Fibroblast of the conjunctiva (primary cell): ENCODE measurements at places on chromosomes 7 and 10.

DNA sequence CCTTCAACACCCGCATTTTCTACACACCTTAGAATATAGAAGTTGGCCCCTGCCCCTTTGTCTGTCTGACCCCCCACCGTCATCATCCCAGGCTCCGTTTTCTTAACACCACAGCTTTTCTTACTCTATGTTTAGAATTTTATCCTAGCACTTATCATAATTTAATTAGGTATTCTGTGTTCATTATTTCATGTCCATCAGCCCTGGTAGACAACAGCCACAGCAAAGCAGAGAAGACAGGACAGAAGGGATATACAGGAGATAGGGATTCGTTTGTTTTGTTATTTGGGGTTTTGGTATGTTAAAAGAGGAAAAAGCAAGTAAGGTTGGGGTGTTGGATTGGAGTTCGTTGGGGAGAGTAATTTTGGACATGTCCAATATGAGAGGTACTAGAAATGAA lies 48.8 kb downstream of the ITGA8 start:
- DNase-seq, result no peak

GRCh38 chr10:43137717-43138020 lies 576 bp upstream of the CSGALNACT2 start:
- no peak for DNase-seq

- peak; percentile 42 for DNase-seq
Measured at GRCh38 chr10:68135922-68136792, 26.9 kb downstream of the MYPN start.

DNA sequence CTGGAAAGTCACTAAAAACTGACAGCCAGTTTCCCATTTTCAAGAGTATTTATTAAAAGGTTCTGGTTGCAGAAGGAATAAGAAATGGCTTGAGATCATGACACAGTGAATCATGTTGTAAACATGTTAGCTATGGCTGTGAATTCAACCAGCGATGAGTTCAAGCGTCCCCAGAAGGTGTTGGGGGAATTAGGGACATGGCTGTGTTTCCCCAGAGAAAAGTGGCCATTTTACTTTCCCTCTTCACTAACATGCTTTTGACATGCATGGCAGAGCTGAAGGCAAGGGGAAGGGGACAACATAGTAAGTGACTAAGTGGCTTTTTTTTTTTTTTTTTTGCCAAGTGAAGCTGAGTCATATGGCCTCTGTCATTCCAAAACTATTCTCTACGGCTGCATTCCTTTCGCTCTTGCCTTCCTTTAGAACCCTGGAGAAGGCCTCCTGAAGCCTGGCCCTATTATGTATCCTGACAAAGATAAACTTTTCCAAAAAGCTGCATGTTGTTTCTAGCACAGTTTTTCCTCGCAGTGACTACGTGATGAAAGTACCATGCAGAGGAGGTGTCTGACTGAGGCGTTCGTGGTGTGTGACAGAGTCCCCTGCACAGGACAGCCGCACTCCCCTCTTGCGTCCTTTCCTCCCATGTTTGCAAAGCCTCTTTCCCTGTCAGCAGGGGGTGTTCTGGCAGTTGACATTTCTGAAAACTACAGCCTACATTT lies 46.9 kb downstream of the EGFR start:
- peak; percentile 69 for DNase-seq

DNA sequence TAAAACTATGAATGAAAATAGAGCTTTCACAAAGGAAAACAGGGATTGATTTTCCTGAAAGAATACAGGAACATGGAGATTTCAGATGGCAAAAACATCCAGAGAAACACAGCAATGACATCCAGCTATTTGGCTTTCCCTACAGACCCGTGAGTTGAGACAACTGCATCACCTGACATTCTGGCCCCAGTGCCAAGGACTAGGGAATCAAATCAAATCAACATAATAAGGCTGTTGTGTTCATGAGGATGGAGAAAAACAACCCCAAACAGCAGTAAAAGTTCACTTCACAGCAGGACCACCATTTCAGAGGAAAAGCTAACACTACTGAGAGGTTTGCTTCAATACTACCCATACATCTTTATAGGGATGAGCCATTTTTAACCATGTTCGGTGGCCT lies 25.5 kb downstream of the ETV1 start:
- no peak for DNase-seq

DNA sequence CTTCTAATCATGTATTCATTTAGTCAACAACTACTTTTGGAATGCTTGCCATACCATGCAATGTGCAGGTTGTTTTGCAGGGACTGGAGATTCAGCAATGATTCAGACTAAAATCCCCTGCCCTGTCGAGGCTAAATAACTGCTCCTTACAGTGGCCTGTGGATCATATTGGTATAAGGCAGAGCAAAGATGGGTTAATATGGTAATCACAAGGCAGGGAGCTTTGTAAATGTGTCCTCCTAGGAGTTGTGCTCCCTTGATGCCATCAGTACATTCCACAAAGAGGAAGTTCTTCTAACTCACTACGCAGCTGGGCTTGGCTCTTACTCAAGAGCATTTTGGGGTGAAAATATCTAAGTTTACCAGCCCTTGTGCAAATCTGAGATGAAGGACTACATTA lies 614 bp upstream of the IFIT2 start:
- DNase-seq, result no peak

GRCh38 chr7:133437544-133437943 lies 184.7 kb downstream of the EXOC4 start:
- no peak for DNase-seq

DNA sequence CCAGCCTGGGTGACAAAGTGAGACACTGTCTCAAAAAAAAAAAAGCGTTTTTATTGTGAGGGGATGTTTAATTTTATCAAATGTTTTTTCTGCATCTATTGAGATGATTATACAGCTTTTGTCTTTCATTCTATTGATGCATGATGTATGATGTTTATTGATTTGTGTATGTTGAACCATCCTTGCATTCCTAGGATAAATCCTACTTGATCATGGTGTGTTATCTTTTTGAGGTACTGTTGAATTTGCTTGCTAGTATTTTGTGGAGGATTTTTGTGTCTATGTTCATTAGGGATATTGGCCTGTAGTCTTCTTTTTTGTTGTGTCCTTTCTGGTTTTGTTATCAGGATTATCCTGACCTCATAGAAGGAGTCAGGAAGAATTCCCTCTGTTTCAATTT lies 22.3 kb upstream of the PLA2G12B start:
- DNase-seq, result no peak

DNA sequence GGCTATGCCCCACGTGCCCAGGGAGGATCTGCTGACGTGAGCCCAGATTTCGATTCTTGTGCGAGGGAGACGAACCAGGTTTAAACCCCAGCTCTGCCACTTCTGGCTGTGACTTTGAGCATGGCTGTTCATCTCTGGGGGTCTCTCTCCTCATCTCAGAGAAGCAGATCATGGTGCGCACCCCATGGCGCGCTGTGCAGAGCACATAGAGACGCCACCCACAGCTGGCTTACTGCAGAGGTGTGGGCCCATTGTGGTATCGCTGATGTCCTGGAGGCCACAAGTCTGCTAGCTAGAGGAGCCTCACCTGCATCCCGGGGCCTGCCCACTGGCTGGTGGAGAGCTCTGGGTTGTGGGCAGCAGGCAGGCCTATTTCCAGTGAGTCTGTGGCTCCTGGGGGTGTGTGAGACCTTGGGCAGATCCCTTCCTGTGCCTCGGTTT lies 140.5 kb downstream of the LHPP start:
- no peak for DNase-seq

DNA sequence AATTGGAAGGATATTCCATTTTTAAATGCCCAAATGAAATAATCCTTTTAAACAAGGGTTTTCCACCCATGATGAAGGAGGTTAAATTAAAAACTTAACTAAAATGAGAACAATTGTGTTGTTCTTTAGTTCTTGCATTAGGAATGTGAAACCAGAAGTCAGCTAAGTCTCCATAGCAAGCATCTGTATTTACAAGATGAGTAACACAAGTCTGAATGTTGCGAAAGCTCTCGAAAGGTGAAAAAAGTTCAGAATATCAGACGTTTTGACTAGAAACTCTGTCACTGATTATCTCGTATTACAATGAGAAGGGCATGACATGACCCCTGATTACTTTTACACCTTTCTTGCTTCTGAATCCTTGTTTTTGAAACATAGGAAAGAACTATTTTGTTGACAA lies 149.6 kb downstream of the BICC1 start:
- peak; percentile 87 for DNase-seq

DNA sequence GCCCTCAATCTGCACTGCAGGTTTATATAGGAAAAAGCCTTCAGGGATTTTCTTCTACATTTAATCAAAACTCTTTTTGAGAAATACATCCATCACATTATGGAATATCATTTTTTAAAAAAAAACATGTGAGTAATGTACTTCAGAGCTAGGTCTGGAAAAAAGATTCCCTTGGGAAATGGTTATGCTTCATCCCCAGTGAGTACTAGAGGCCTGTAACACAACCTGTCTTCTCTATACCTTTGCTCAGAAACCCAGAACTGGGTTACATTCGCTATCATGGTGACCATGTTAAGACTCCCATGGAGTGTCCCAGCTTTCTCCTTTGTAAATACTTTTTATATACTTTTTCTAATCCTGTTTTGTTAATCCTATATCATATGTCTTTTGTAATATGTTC lies 186.9 kb downstream of the LRRTM3 start:
- DNase-seq, result no peak

DNA sequence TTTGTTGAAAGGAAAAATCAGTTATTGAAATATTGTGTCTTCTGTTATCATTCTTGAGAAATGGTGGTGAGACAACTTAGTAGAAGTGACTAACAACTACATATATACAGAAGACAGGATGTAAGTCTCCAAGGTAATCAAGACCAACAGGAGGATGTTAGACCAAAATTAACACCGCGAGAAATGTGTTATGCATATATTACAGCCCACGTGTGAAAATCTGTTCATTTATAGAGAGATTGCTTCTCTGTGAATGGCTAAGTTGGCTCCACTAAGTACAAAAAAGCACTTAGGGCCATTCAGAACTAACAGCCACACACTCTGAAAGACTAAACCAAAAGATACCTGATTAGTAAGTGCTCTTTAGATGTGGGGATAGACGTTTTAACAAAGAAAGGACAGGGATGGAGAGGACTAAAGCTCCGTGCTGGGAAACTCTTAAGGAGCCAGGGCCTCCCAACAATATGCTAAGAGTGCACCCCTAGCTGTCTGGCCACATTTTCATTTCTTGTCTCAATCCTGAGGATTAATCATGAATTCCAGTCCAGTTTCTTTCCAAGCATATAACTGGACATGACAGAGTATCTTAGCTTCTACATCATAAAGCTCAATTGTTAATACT lies 26.5 kb downstream of the HDAC9 start:
- DNase-seq, result no peak

GRCh38 chr10:110207805-110208613 lies 604 bp downstream of the MXI1 start:
- no peak for DNase-seq

DNA sequence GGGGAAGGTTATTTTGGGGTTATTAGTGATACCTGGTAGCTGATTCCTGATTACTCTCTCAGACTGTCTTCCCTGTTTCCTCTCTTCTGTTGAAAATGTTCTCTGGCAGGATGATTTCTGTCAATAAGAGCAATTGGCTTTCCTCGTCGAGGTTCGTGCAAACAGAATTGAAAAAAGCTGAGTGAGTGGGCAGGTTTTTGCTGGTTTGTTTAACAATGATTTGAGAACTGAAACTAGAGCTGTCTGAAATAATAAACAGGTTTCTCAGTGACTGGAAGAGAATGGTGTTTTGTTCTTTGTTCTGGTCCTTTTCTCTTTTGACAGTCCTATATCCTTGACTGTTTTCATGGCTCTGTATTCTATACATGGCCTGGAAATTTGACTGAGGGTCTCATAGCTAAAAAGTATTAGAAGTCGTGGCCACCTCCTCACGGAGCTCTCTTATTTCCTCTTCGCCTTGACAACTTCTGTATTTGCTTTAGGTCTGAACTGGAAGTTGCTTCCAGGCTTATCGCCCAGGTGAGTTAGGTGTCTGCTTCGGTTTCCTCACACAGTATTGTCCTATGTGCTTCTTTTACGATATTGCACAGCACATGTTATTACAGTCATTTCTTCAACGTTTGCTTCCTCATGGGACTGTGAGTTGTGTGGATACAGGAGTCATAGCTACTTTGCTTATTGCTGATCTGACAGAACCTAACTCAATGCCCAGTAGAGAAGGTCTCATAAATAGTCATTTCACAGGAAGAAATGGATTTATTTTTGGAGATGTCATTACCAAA lies 403.6 kb downstream of the NRG3 start:
- no peak for DNase-seq

- no peak for DNase-seq
Measured at GRCh38 chr10:127148933-127149220, 47.5 kb downstream of the INSYN2A start.

DNA sequence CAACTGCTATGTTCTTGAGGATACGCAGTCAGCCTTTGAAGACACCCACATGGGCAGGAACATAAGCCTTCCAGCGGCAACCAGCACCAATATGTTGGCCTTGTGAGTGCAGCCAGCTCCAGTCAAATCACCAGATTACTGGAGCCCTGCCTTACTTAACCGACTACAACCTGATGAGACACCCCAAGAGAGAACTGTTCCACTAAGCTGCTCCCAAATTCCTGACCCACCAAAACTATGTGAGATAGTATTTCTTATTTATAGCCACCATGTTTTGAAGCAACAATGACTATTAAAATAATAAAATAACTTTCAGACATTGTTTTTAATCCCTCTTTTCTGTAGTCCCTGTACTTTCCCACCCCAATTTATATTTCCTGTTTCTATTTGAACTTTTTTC lies 179.6 kb downstream of the ADK start:
- no peak for DNase-seq

DNA sequence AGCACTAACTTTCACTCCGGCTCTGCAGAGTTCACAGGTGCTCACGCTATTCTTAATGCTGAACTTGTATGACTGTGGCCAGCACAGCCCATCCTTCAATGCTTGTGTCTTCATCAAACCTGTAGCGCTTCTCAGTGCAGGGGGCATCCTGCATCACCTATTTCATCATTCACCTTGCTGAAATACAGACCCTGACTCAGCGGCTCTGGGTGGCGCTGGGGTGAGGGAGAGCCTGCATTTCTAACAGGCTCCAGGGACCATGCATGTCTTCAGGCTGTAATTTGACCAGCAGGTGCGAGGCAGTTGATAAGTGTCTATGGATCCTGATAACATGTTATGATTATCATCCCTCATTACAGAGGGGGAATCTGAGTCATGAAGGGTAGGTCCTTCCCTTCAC lies 89.3 kb downstream of the VOPP1 start:
- no peak for DNase-seq

- no peak for DNase-seq
Measured at GRCh38 chr7:107610323-107610722, 30.3 kb downstream of the BCAP29 start.

DNA sequence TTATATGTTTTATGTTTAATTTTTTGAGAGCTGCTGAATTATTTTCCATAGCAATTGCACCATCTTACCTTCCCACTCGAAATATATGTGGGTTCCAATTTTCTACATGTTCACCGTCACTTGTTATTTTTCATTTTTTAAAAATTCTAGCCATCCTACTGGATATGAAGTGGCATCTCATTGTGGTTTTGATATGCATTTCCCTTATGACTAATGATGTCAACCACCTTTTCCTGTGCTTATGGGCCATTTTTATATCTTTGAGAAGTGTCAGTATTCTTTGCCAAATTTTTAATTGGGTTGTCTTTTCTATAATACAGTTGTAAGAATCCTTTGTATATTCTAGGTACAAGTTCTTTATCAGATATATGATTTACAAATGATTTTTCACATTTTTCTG lies 27.8 kb downstream of the NHLRC2 start:
- DNase-seq, result no peak
